ENCODE measurements at places on chromosomes 4 and X. TPM values are rescaled to one million over a fixed set of nuclear protein-coding genes. Genes with fewer than 3 reads are reported as not detected.
A peak's percentile ranks its signal among the peaks of the same experiment; 100 is the strongest.

- DNase-seq = peak; percentile 55
Measured at GRCh38 chr4:138576684-138577083, 334.5 kb upstream of the SLC7A11 start.

DNA sequence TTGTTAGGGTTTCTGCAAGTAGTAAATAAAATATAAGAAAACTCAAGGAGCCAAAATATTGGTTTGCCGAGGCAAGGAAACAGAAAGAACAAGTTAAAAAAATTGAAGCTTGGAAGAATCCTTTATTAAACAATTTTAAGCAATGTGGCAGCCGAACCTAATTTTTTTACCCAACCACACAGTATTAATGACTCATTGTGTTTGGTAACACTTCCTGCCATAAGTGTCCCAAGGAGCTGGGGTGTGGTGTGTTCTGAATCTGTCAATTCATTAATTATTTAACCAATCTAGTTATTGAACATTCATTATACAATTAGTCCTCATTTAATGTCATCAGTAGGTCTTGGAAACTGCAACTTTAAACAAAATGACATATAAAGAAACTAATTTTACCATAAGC lies 19.3 kb upstream of the CPE start:
- peak; percentile 83 for DNase-seq

- DNase-seq = no peak
Measured at GRCh38 chr4:148341980-148342800, 100.0 kb downstream of the NR3C2 start.

GRCh38 chrX:65493431-65493830 lies 41.2 kb downstream of the LAS1L start:
- no peak for DNase-seq

- peak; percentile 13 for DNase-seq
Measured at GRCh38 chrX:108020631-108021030, 24.2 kb upstream of the VSIG1 start.

- no peak for DNase-seq
Measured at GRCh38 chrX:129724754-129725153, 14.0 kb upstream of the XPNPEP2 start.

DNA sequence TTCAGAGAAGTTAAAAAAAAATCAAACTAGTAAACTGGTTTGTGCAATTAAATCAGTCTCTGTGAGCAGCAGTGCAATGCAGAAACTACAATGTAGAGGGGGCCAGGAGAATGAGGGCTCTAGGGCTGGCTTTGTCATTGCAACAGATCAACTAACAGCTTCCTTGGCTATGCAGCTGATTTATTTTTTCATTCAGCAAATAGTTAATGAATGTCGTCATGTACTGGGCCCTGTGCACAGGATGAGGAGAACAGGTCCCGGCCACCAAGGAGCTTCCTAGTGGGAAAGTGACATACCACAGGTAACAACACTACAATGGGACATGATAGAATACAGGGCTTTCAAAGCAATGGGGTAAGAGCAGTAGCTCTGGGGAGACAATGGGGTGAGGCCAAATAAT lies 190.1 kb downstream of the NSUN7 start:
- DNase-seq = no peak

DNA sequence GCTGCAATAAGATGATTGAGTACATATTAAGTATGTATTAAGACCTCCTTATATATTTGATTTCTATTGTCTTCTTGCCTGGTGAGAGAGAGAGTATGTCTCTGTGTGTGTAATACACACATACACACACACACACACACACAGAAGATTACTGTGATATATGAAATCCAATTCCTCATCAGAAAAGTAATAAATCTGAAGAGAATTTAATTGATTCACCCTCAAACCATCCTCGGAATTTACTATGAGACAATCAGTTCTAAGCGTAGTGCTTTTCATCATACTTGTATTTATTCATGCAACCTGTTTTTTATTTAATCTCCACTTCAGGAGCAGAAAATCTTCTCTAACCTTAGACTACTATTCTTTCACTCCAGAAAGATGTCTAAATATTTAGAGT lies 62.3 kb upstream of the TLL1 start:
- no peak for DNase-seq

GRCh38 chrX:27522500-27522899 lies 59.4 kb upstream of the PPP4R3C start:
- DNase-seq = no peak

- no peak for DNase-seq
Measured at GRCh38 chr4:2792396-2792710, 532 bp upstream of the SH3BP2 start.

- no peak for DNase-seq
Measured at GRCh38 chrX:100584611-100585010, at the start of gene TNMD. Gene TNMD (plus strand): TSS chrX:100584936. CDS start chrX:100585019, 83 bp downstream.

DNA sequence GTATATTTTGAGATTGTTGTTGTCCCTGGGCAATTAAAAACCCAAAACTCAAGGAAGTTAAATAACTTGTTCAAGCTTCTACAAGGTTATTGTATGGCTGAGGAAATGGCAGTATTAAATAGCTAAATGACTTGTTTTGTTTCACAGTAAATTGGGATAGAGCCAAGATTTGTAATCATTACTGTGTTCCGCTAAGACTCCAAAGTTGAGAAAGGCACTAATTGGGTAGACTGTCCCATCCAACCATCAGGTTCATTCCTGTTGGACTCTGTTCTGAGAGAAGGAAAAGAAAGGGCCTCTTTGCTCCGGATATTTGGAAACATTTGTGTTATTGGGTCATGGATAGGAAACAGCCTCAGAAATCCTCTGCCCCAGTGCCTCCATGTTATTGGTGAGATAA lies 82.2 kb downstream of the DCLK2 start:
- DNase-seq = no peak

GRCh38 chr4:144579411-144580030 lies 66.4 kb upstream of the HHIP start:
- DNase-seq = peak; percentile 58

DNA sequence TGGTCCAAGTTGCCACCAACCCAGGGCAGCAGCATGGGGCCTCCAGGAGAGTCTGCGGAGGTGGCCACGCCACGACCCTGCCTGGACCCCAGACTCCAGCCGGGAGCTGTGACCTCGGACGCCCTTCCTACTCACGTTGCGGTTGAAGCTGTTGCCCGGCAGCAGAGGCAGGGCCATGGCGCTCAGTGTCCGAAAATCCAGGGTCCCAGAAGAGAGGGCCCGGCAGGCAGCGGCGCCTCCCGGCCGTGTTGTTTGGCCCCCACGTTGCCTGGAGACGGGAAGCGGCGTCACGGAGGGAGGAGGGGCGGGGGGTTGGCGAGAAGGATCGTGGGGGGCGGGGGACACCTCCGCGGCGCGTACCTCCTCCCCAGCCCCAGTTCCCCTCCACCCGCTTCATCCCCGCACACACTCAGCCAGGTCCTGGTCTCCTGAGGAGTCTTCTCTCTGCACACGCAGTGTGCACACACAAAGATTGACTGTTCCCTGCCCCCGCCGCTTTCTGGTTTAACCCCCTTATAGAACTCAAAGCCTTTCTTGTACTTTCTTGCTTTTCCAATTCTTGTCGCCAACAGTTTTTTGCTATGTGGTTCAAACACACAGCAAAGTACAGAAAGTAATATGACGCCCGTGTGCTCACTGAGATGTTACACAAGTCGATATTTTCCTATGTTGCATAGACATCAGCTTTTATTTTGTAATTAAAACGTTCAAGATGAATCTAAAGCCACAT lies at the start of gene EFHC2:
EFHC2 (minus strand) TSS at position 261 of the 730 bp plus-strand sequence; CDS start at position 177, 84 bp downstream.
- DNase-seq = peak; percentile 68

- peak; percentile 67 for DNase-seq
Measured at GRCh38 chr4:94758141-94758699, 465 bp downstream of the BMPR1B start.

- peak; percentile 83 for DNase-seq
Measured at GRCh38 chrX:1453951-1454785, 1.5 kb upstream of the ASMTL start.

DNA sequence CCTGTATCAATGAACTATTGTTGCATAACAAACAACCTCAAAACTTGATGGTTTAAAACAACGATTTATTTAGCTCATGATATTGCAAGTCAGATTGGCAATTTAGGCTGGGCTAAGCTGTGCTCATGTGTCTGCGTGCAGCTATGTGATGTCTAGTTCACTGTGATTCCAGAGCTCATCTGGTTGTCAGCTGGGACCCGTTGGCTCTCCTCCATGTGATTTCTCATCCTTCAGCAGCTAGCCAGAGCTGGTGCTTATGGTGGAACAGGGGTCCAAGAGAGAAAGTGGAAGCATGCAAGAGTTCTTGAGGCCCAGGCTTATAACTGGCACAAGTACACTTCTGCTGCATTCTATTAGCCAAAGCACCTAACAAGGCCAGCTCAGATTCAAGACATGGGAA lies 28.8 kb upstream of the TRPC3 start:
- DNase-seq = peak; percentile 16

- no peak for DNase-seq
Measured at GRCh38 chr4:166308647-166309046, 435.6 kb downstream of the TLL1 start.

GRCh38 chrX:80766916-80767315 lies 42.8 kb downstream of the BRWD3 start:
- no peak for DNase-seq

DNA sequence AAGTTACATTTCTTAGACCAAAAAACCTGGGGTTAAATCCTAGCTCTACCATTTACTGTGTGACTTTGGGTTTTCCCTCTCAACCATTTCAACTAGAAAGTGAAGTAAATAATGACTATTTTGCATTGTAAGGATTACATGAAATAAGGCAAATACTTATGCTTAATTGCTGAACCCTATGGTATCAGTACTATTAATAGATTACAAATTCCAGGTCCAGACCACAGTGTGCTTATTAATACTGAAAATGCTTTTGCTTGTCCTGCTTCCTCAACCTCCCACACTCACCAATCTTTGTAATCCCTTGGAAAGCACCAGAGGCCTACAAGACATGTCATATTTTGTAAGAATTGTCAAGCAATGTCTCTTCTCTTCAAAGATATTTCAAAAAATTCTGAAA lies 456.5 kb downstream of the SPOCK3 start:
- no peak for DNase-seq

DNA sequence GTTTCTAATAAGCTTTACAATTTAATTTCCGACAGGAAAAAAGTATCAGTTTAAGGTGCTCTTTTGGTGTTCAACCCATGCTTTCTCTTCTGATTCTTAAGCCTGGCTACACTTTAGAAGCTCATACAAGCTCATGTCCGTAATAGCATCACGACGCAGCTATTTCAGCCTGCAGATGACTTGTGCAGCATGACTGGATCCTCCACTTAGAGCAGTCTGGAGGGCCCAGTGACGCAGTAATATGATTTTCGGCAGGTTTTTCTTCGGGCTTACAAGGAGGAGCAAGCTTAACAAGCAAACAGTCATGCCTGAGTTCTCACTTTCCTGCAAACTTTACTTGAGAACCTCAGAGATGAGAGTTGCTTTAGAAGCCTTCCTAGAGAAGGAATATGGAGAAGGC lies 85.3 kb upstream of the MAML3 start:
- no peak for DNase-seq

- no peak for DNase-seq
Measured at GRCh38 chr4:165553221-165553810, 174.5 kb downstream of the CPE start.

- peak; percentile 4 for DNase-seq
Measured at GRCh38 chrX:46967547-46967946, 55.3 kb downstream of the JADE3 start.

DNA sequence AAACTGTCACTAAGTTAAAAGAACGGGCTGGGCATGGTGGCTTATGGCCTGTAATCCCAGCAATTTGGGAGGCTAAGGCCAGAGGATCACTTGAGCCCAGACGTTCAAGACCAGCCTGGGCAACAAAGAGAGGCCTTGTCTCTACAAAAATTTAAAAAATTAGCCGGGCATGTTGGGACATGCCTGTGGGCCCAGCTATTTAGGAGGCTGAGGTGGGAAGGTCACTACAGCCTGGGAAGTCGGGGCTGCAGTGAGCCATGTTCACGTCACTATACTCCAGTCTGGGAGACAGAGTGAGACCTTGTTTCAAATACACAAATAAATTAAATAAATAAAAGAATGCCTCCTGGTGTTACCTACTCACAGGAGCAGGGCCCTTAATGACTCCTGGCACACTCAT lies 69.5 kb downstream of the APBB2 start:
- peak; percentile 12 for DNase-seq

DNA sequence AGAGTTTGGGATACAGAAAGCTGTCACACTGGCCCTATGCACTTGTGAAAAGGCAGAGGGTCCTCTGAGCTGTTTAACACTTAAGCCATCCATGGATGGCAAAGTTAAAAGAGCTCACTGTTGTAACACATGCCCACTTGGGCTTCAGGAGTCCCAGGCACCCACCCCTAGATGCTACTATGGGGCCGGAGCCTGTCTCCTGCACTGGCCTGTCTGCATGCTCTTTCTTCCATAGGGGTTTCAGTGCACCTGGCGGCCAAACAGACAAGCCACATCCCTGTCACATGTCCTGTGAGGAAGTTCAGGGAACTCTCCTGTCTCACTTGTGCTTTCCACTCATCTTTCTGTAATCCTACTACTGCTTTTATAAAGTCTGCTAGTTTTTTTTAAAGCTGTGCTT lies 2586.0 kb downstream of the PCDH7 start:
- no peak for DNase-seq

GRCh38 chrX:129646566-129647417 lies 8.0 kb downstream of the APLN start:
- no peak for DNase-seq

GRCh38 chr4:25702848-25703247 lies 47.2 kb downstream of the SLC34A2 start:
- DNase-seq = peak; percentile 81

GRCh38 chr4:21366840-21367239 lies 581.7 kb downstream of the KCNIP4 start:
- DNase-seq = no peak

DNA sequence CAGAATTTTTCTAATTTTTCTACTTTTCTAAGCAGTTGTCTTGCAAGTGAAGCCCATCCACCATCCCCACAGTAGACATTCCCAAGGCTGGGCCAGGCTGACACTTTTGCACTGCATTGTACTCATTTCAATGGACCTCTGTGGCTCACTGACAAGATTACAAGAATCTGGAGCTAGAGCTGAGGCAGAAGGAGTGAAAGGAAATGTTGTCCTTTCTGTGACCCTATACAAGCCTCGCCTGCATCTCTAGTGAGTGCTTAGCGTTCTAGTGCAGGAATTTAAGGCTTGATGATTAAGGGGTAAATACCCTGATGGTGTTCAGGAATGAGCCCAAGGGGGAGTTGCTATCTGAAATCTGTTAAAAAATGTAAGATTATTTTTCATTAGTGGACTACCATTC lies 6.3 kb downstream of the MAGED1 start:
- DNase-seq = peak; percentile 18

ADAM29 gene
- not detected for total RNA-seq

FRMPD3 gene
- not detected for total RNA-seq

CT45A8 gene
- total RNA-seq = not detected

ATOH1 gene
- not detected for total RNA-seq

SMIM31 gene
- total RNA-seq = not detected

OCIAD2 gene
- 1.1 TPM for total RNA-seq

P2RY8 gene
- total RNA-seq = not detected

ZCCHC18 gene
- total RNA-seq = 1.4 TPM

FAM9C gene
- not detected for total RNA-seq

ZNF275 gene
- 12.0 TPM for total RNA-seq

LRPAP1 gene
- 222 TPM for total RNA-seq

PDLIM3 gene
- 0.25 TPM for total RNA-seq

All from GM23248 (cell line).